ENCODE measurements at places on chromosomes 3 and 15.

- no peak for DNase-seq
These were observed 384.9 kb upstream of the NECTIN3 start for GRCh38 chr3:110686701-110687100.

DNA sequence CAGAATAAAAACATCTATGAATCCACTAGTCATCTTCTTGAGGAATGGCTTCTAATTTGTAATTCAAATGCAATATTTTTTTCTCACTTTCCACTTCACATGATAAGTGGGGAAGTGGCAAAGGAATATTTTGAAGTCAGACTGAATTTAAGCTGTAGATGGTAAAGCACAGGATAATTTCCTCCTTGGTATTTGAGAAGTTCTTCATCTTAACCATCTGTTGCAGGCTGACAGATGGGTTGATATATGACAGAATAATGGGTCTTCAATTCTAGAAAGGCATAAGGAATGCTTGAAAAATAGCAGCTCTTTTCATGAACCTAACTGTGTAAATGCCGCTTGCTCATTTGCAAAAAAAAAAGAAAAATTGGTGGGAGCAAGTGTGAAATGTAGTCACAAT lies 66.5 kb upstream of the SNTN start:
- no peak for DNase-seq

- no peak for DNase-seq
These were observed 19.7 kb downstream of the DENND6A start for GRCh38 chr3:57673156-57673555.

GRCh38 chr15:73212424-73212823 lies 156.3 kb downstream of the HCN4 start:
- DNase-seq, result no peak

- DNase-seq, result no peak
These were observed 252.7 kb upstream of the ZPLD1 start for GRCh38 chr3:102182162-102182561.

GRCh38 chr15:88454236-88454635 lies 13.0 kb downstream of the MRPL46 start:
- no peak for DNase-seq

DNA sequence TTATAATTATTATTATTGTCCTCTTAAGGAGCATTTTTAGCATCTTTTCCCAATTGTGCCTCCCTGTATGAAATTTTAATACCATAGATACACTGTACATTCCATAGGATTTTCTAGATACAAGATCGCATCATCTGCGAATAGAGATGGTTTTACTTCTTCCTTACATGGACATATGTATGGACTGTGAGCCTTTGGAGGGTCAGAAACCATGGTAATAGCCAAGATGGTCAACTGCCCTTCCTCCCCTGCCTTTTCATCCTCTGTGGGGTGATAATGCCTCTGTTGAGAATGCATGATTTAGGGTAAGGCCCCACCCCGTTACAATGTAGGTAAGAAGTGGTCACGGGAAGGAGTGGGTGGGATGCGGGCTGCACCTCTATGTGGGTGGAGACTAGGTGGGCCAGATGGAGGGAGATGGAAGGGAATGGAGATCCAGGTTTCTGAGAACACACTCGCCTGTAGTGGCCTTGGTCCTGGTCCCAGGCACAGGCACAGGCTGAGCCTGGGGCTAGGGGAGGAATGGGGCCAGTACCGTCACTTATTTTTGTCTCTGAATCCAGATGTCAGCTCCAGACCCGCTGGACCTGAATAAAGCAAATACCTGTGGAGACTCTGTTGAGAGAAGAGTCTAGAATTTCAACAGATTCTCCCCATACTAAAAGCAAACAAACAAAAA lies 31.7 kb downstream of the GOLGA6A start:
- DNase-seq, result no peak

DNA sequence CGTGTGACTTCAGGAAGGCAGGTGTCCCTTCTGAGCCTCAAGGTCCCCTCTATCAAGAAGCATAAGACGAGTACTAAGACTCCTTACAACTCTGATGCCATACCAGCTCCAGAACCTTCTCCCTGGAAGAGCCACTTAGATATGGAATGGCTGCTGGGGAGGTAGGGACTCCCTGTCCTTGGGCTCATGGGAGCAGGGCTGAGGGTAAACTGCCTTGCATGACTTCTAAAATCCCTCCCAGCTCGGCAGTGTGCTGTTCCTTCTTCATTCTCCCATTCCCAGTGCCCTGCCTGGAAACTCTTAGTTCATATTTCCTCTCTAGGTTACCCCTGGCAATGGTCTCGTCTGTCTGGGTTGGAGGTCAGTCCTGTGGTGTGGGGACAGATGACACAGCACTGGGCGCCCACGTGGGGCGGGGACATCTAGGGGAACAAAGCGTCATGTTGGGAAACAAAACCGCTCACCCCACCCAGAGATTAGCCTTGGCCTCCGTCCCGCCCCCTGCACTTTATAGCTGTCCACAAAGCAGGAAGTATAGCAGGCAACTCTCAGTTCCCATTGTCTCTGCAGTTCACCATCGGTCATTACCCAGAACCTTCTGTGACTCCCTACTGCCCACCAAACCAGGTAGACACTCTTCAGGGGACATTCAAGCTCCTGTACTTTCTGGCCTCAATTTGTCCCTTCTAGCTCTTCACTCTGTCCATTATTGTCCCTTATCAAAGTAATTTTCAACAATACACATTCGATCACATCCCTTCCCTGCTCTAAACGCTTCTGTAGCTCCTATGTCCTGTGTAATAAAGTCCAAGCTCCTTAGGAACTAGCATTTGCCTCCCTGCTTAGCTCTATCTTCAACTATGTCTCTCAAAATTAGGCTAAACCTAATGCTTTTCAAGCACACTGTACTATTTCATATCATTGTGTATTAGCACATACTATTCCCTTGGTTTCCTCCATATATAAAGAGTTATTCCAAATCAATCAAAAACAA lies 73.8 kb downstream of the IQSEC1 start:
- DNase-seq, result no peak

DNA sequence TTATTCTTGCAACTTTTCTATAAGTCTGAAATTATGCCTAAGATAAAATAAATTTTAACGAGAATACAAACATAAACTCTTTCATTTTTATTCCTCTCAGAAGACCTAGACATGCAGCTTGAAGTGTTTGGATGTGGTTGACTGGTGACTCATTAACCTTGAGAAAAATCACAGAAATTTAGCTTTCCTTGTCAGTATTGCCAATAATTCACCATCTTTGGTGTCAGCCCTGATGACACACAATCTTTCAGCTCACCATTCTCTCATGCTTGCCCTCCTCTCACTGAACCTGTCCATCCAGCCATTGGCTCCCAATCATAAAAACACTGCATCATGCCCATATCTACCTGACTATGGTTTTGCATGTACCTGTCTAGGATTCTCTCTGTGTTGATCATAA lies 22.6 kb upstream of the TNFAIP8L3 start:
- DNase-seq, result no peak

DNA sequence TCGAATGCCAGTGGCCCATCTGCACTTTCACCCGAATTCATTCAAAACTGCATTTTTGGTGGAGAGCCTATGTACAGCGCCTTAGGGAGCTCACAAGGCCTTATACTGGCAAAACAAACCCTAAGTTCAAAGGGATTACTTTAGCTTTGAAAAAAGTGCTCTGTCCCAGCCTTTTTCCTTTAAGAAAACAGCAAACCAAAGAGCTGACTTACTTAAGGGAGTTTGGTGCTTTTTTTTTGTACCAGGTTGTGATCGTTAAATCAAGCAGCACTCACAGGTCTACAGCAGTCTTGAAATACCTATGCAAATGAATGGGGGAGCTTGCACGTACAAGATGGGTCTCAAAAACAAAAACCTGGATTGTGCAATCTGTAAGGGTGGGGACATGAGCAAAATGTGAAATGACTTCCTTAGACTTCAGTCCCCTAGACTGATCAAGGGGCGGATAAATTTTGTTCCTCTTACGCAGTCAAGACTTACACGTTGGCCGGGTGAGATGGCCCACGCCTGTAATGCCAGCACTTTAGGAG lies 11.6 kb upstream of the PIK3CB start:
- no peak for DNase-seq

DNA sequence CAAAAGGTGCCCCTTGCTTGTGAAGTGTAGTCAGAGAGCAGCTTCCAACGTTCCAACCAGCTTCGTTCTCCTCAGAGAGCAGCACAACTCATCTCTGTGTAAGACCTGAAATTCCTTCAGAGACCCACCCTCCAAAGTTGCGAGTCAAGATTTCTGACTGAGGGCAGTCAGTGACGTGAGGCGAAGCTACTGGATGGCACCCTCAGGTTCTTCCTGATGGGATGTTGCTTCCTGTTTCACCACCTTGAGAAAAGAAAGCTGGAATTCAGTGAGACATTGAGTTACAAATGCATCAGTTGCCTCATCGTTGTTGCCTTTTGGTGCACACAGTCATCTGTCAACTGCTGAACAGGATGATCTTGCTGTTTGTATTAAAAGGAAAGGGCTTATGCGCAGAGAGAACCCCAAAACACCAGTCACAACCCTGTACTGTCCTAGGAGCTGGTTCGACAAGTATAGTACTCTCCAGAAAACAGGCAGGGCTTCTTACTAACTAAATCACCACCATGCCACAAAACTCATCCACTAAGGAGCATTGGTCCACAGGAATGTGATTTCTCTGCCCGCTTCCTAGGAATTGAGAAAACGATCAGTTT lies at the start of gene CERS3:
CERS3 (minus strand) TSS at position 118 of the 596 bp plus-strand sequence. CDS start 27,101 bp downstream, outside the sequence.
- no peak for DNase-seq

- no peak for DNase-seq
These were observed 255.3 kb upstream of the IL12A start for GRCh38 chr3:159733194-159733860.

- DNase-seq, result no peak
These were observed 97.5 kb downstream of the RFTN1 start for GRCh38 chr3:16415911-16416476.

DNA sequence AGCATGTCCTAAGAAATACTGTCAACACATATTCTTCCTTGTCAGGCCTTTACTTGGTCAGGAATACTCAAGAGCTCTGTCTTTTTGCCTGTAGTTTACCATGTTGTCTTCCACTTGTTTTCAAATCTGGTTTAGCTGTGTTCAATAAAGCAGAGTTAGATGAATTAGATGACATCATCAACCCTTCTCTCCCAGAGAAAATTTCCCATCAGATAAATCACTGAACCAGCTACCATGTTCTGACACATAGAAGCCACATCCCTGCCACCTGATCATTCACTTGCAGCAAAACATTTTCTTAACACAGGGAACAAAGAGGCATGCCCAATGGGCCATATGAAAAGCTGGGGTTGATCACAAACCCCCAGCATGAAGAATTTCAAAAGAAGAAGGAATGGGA lies 42.1 kb downstream of the TERC start:
- no peak for DNase-seq

- DNase-seq, result no peak
These were observed 305.0 kb upstream of the C2CD4B start for GRCh38 chr15:62469874-62470688.

DNA sequence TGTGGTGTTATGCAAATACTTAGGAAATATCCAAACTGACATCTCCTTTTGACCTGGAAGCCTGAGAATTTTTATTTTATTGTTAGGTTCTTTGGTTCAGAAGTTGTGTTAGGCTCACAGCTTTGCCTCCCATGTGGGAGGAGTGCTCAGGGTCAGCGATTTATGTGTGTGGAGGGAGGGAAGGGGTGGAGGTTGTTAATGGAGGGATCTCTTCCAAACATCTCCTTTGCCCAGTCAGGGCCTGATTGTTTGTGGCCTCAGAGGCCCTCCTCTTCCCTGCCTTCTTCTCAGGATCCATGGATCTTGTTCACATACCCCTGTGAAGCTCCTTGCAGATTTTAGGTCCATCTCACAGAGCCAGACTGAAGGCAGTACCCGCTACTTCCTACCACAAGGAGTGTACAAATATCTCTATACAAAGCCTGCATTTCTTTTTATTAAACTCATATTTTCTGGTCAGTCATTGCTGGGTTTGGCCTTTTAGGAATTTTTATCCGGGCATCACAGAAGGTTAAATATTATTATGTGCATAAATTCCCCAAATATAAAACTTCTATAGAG lies 40.3 kb downstream of the BBX start:
- DNase-seq, result no peak

GRCh38 chr3:185046164-185046515 lies 106.7 kb downstream of the C3orf70 start:
- no peak for DNase-seq

DNA sequence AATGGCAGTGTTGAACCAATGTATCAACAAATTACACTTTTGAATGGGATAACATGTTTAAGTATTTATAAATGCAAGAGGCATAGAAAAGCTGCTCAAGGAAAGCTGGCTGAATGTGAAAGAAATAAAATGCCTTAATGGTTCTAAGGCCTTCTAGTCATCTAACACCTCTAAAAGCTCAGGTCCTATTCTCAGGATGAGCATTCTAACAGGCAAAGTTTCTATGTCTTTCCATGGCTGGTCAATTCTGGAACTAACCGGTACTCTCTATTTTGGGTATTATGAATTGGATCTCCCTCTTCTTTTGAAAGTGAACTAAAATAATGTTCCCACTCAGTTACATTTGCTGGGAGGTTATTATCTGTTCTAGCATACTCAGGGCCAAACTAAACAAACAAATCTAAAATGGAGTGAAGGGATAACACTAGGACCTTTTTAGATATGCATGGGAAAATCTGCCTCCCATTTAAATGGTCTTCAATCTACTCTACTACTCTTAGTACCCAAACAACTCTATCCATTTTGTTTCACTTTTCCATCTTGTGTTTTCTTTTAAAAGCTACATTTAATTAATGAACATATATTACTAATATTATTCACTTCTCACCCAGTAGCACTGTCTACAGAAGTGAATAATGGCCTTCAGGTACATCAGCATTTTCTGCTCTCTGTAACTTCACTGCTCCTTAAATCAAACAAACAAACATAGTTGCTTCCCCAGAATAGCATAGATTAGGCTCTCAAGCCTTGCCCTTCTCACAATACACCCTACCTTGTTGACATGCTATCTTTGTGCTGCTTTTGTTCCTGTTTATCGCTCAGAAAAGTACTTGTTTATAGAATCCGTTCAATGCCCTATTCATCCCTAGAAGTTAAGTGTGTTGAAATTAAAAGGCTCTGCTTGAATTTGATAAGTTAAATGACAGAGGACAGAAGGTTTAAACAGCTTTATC lies 46.4 kb downstream of the CBLB start:
- DNase-seq, result no peak

GRCh38 chr3:155208183-155208800 lies 85.2 kb downstream of the STRIT1 start:
- no peak for DNase-seq

DNA sequence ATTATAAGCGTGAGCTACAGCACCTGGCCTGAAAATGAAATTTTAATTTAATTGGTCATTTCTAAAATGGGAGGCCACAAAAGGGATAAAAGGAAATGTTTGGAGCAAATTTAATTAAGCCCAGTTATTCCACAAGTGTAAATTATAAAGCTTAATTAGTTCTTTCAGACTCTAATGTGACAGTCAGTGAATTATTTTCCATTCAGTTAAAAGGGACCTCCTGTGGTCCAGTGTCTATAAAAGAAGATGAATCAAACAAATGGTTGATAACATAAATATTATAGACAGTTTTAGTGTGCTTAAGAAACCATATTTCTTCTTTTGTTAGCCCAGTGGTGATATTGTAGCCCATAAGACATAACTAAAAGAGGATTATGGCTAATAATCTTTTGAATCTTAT lies 66.4 kb downstream of the CNOT10 start:
- no peak for DNase-seq
